NCI-H774 (cell line): ENCODE measurements at places on chromosomes 1 and 21.

DNA sequence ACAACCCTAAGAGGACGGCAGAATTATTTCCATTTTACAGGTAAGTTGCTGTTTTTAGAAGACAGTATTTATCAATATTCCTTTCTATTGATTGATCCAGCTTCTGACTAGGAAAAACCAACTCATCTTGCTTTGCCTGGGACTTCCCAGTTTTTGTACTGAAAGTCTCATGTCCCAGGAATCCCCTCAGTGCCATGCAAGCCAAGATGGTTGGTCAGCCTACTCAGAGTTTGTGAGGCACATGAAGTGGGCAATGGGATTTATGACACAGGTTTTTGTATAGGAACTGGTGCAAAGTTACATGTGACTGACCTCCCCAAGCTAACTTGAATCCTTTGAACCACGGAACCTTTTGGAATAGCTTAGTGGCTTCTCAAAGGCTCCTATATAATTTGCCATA, 45.5 kb downstream of the GNG12 start:
- DNase-seq, result no peak

GRCh38 chr1:227314014-227314848, 4.1 kb downstream of the CDC42BPA start:
- DNase-seq, result no peak

GRCh38 chr1:167668108-167668507, 38.1 kb downstream of the RCSD1 start:
- no peak for DNase-seq

GRCh38 chr21:33801424-33802405, 113.9 kb downstream of the ATP5PO start:
- peak; percentile 79 for DNase-seq

DNA sequence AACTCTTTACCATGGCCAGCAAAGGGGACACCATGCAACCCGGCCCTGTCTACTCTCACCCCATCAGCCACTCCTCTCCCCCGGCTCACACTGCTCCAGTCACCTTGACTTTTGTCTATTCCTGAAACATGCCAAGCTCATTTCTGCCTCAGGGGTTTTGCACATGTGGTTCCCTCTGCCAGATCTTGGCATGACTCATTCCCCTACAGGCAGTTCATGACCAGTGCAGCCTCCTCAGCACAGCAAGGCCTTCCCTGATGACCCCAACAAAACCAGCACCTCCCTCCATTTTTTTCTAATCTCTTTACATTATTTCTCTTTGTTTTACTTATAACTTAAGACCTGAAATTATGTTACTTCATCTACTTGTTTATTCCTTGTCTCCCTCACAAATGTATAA, 58.6 kb upstream of the GJB5 start:
- DNase-seq, result no peak
